ENCODE measurements at places on chromosomes 16 and 17. TPM values are rescaled to one million over a fixed set of nuclear protein-coding genes. Genes with fewer than 3 reads are reported as not detected.

OR3A3 gene
- not detected for total RNA-seq

GRCh38 chr16:88705801-88706228, 393 bp downstream of the RNF166 start:
- DNase-seq, result no peak

DNA sequence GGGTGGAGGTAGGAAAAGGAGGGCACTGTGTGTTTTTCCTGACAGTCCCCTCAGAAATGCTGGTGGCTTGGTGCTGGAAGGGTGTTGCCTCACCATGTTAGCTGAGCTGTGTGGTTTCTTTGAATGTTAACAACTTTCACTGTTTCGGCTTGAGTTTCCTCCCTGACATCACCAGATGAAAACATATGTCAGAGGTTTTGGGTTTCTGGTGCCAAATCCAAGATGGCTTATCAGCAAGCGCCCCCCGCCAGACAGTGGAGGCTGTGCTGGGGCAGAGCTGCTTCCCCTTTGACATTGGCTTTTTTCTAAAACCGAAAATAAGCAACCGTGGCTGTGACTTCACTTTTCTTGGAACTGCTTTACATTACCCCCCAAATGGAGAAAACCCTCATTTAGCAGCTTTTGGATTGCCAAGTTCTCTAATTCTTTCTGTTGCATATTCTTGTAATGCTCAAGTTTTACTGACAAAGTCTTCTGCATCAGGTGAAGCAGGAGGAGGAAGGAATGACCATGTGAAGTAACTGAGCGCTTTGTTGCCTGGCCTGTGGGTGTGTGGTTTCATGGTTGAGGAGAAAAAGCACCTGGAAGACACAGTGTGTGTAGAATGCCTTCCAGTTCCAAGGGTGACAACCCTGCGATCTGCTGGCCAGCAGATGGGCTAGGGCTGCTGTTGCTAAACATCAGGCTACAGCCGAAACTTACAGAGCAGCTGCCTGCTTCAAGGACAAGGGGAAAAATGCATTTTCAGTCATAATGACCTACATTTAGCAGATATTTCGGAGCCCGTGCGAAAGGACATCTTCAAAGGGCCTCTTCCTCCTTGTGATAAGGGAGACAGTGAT, 9.7 kb downstream of the RMI2 start:
- DNase-seq, result peak; percentile 40

PIMREG gene
- 0.69 TPM for total RNA-seq

LGALS3BP gene
- 3.5 TPM for total RNA-seq

DNA sequence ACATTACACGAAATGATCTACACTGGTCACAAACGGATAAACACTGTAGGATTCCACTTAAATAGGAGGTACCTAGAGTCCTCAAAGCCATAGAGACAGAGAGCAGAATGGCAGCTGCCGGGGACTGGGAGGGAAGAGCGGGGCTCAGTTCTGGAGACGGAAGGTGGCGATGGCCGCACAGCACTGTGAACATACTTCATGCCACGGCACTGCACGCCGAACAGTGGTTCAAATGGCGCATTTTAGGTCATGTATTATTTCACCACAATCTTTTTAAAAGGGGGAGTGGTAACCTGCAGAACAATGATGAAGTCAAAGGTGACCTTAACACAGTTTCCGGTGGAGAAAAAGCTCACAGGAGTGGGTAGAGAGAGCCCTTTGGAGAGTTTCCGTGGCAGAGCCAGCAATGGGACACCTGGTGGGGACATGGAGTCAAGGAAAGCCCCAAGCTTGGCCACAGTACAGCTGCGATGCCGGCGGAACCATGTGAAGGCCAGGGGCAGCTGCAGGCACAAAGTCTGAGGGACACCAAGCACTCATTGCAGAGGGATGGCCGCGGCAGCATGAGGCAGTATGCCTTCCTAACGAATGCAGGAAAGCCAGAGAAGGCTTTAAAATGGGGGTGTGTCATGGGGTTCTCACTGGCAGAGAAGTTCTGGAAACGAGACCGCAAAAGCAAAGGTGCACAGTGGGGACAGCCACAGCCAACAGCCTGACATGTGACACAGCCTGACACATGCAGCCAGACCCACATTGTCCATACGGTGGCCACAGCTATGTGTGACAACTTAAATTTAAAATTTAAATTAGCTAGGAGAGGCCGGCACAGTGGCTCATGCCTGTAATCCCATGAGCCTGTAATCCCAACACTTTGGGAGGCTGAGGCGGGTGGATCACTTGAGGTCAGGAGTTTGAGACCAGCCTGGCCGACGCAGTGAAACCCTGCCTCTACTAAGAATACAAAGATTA, 7.3 kb downstream of the FLCN start:
- DNase-seq, result no peak

DNA sequence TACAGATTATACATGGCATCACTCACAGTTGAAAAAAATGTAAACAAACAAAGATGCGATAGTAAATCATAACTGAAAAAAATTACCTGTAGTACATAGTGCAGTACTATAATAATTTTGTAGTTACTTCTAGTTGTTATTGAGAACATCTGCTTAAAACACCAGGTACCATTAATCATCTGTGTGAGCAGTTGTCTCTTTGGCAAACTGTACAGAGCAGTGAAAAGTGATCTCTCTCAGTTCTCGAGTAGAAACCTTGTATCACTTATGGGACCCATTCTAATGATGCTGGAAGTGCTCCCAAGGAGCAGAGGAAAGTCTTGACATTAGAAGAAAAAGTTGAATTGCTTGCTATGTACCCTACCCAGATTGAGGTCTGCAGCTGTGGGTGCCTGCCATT, 8.9 kb upstream of the TENT4B start:
- no peak for DNase-seq

DNA sequence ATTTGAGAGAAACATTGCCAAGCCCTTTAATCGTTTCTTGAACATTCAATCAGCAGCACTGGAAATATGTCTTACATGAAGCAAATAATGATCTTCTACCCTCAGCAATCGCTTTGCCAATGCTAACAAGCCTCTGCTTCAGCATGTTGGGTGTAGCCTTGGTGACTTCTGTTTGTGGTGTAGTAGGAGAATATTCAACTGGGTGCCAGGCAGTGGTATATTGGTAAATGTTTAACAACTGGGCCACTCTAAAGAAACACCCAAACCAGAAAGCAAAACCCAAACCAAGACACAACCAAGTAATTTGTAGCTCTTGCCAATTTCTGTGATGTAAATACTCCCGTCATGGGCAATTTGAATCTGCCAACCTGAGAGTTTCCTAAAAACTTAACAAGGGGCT, 9.7 kb downstream of the CDH13 start:
- no peak for DNase-seq

- no peak for DNase-seq
Observed at GRCh38 chr17:78838574-78839005, 2.0 kb downstream of the USP36 start.

NPIPB6 gene
- total RNA-seq, result 2.1 TPM

DNA sequence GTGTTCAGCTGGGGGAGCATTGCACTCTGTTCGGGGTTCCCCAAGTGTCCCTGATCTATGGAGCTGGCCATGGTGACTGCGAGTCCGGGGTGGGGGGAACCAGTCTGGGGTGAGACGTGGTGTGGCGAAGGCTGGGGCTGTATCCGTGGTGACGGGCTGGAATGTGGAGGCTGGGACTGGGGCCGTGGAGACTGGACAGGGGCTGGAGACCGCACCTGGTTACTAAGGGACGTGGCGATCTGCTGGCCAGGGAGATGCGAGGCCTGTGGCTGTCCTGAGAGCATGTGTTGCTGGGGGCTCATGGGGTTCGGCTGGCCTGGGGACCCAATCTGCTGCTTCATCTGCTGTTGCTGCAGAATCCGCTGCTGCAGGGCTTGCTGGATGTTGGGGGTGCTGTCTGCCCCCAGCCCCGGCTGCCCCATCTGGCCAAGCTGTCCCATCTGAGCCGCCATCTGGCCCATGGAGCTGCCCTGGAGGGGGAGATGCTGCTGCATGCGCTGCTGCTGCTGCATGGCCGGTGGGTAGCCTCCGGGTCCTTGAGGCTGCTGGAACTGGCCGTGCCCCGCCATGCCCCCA, 10.6 kb upstream of the TRAP1 start:
- no peak for DNase-seq

DNA sequence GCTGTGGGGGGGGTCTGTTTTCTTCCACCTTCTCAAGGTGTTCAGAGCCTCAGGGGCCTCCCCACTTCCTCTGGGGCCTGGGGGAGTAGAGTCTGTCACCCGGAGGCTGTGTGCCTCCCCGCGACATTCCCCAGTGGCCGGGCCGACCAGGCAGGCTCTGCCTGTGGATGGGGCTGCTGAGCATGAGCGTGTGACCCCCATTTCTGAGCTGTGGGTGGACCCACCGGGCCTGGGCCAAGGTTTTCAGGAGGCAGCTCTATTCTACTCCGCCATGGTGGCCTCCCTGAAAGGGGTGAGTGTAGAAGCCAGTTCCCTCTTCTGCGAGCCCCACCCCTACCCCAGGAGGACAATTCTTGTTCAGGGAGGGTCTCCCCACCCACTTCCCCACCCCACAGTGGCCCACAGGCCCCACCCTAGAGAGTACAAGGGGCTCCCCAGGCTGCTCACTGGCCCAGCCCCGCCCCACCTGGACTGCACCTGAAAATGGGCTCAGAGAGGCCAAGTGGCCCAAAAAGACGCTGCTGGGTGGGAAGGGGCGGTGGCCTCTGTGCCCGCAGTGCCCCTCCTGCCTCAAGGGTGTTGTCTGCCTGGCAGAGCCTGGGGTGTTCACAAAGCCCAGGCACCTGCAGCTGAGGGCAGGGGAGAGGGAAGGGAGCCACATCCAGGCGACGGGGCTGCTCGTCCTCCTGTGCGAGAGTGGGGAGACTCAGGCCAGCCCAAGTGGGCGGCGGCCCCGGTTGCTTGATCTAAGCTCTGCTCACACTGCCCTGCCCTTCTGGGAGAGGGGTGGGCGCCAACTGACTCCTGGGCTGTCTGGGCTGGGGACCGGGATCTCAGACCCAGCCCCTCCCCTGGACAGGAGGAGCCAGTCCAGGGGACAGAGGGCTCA, 1.3 kb downstream of the MSLN start:
- no peak for DNase-seq

GRCh38 chr16:80610481-80611156, 69.8 kb downstream of the DYNLRB2 start:
- DNase-seq, result no peak

GRCh38 chr16:3348547-3349167, 7.0 kb upstream of the OR2C1 start:
- no peak for DNase-seq

GRCh38 chr16:27795992-27796614, 246.2 kb downstream of the KATNIP start:
- DNase-seq, result no peak
